Bronchus fibroblast of lung (primary cell): ENCODE measurements at places on chromosomes 7 and 10. TPM values are rescaled to one million over a fixed set of nuclear protein-coding genes. Genes with fewer than 3 reads are reported as not detected.

The HOGA1 gene
- 0.67 and 1.0 TPM in 2 replicates for total RNA-seq

The LRRC17 gene
- 75.3 and 76.6 TPM in 2 replicates for total RNA-seq

The CHN2 gene
- total RNA-seq = under 0.01 TPM in 1 of 2 replicates, not detected in the other

The EFCAB10 gene
- not detected in 2 replicates for total RNA-seq

The CPA2 gene
- total RNA-seq = not detected in 2 replicates

The NXPH1 gene
- total RNA-seq = not detected in 2 replicates

The LIPM gene
- not detected in 2 replicates for total RNA-seq

The SPDYE18 gene
- 0.30 TPM in 1 of 2 replicates, not detected in the other for total RNA-seq
